ENCODE measurements at places on chromosomes 12 and 14. TPM values are rescaled to one million over a fixed set of nuclear protein-coding genes. Genes with fewer than 3 reads are reported as not detected.

RNU4-1 gene
- not detected for total RNA-seq

GLIPR1L2 gene
- 0.33 TPM for total RNA-seq

HOXC10 gene
- 48.3 TPM for total RNA-seq

KRT2 gene
- total RNA-seq, result not detected

CCDC88C gene
- 2.3 TPM for total RNA-seq

IL23A gene
- total RNA-seq, result not detected

C1R gene
- 97.8 TPM for total RNA-seq

NGB gene
- not detected for total RNA-seq

NRIP2 gene
- 2.0 TPM for total RNA-seq

SLC4A8 gene
- 0.05 TPM for total RNA-seq

GLS2 gene
- not detected for total RNA-seq

DENND5B gene
- total RNA-seq, result 33.7 TPM

LEMD3 gene
- total RNA-seq, result 14.4 TPM

TOMM20L gene
- not detected for total RNA-seq

AKAP5 gene
- 0.07 TPM for total RNA-seq

ZFC3H1 gene
- total RNA-seq, result 8.0 TPM

RPGRIP1 gene
- total RNA-seq, result not detected

KRT74 gene
- not detected for total RNA-seq

KCNK10 gene
- total RNA-seq, result not detected

KCNC2 gene
- not detected for total RNA-seq

DLK1 gene
- total RNA-seq, result 3.5 TPM

NPFF gene
- total RNA-seq, result not detected

GARIN6 gene
- total RNA-seq, result not detected

SRRM4 gene
- total RNA-seq, result 0.04 TPM
